ENCODE measurements at places on chromosomes 16 and 17. TPM values are rescaled to one million over a fixed set of nuclear protein-coding genes. Genes with fewer than 3 reads are reported as not detected.

DNA sequence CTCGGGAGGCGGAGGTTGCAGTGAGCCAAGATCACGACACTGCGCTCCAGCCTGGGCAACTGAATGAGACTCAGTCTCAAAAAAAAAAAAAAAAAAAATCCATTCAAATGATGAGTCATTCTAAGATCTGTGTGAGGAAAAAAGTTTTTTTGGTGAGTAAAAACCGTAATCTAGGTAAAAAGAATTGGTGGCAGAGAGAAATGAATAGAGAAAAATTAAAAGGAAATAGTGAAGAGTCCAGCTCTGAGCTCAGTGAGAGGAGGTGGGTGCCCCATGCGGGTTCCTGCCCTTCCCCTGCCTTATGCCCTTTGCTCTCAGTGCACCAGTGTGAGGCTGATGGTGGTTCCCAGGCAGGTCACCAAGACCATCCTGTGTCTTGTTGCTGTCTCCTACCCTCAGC lies 20.9 kb downstream of the GAN start:
- H3K27ac ChIP-seq, result no peak overlapping the region
- no peak overlapping the region for H3K4me3 ChIP-seq
- DNase-seq, result no peak
- H3K36me3 ChIP-seq, result no peaks in the 10 kb centered on the region
- H3K27me3 ChIP-seq, result no peaks in the 10 kb centered on the region

DNA sequence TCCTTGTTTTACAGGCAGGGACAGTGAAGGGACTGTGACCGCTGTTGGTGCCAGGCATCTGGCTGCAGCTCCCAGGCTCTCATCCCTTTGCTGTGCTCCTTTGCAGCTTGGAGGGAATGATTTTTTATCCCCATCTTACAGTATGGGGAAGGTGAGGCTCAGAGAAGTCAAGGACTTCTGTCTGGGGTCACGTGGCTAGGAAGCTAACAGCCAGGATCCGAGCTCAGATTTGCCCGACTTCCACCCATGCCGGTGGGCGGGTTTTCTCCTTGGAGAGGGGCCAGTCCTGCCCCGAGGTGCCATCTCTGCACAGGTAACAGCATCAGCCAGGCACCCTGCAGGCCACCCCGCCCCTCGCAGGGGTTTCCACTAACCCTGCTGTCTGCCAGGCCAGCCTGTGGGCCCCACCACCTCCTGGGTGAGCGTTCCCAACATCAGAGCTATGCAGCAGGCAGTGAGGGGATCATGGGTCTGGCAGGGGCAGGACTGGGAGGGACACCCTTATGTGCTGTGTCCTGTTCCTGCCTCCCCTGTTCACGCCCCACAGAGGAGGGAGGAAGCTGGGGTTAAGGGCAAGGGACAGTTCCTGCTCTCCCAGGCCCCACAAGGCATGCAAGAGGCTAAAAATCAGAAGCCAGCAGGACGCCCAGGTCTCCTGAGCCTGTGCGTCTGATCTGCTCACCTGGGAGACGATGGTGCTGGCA lies 25.4 kb downstream of the JPH3 start:
- peaks cover 24% of the 10 kb centered on the region for H3K27me3 ChIP-seq
- no peak overlapping the region for H3K27ac ChIP-seq
- peaks cover 3% of the 10 kb centered on the region for H3K4me1 ChIP-seq
- no peak for DNase-seq
- H3K4me3 ChIP-seq, result no peak overlapping the region

GRCh38 chr17:29713626-29714025 lies 90.9 kb upstream of the CORO6 start:
- DNase-seq, result no peak
- H3K4me1 ChIP-seq, result peaks cover 80% of the 10 kb centered on the region
- peaks cover 15% of the 10 kb centered on the region for H3K36me3 ChIP-seq
- no peaks in the 10 kb centered on the region for H3K27me3 ChIP-seq

DNA sequence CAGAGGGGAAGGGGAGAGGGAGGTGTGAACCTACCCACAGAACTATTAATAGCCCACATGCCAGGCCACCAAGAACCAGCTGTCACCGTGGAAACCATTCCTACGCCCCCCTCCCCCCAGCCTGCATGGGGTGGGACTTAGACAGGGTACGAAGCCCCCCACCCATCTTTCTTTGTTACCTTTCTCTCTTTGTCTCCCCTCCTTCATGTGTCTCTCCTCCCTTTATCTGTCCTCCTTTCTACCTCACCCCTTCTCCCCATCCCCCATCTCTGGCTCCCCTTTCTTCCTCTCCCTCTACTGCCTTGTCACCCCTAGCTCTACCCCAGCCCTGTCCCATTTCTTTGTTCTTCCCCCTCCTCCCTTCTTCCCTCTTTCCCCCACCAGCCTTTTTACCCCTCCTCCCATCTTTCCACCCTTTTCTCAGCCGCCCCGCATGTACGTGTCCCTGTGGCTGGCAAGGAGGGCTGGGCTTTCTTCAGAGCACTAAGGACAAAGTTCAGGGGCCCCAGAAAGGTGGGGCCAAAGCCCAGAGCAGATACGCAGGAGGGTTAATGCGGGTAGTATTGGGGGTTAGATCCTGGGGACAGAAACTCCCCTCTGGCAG lies 8.0 kb downstream of the THRA start:
- peaks cover 56% of the 10 kb centered on the region for H3K4me1 ChIP-seq
- H3K27me3 ChIP-seq, result no peaks in the 10 kb centered on the region
- DNase-seq, result no peak
- H3K36me3 ChIP-seq, result no peaks in the 10 kb centered on the region
- no peak overlapping the region for H3K4me3 ChIP-seq

DNA sequence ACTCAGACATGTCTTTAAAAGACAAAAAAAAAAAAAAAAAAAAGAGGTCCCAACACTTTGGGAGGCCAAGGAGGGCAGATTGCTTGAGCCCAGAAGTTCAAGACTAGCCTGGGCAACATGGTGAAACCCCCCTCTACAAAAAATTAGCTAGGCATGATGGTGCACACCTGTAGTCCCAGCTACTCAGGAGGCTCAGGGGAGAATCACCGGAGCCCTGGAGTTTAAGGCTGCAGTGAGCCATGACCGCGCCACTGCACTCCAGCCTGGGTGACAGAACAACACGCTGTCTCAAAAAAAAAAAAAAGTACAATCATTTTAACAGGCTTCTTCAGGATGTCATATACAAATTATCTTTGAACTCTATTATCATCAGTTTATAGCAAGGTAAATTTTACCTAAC lies 22.0 kb downstream of the C16orf87 start:
- H3K4me3 ChIP-seq, result no peak overlapping the region
- H3K4me1 ChIP-seq, result peaks cover 17% of the 10 kb centered on the region
- H3K27me3 ChIP-seq, result no peaks in the 10 kb centered on the region
- H3K27ac ChIP-seq, result no peak overlapping the region

GRCh38 chr16:1678500-1679098 lies 520 bp downstream of the JPT2 start:
- peaks cover 14% of the 10 kb centered on the region for H3K4me1 ChIP-seq
- no peaks in the 10 kb centered on the region for H3K27me3 ChIP-seq
- peak overlapping the region; percentile 77 for H3K4me3 ChIP-seq
- H3K36me3 ChIP-seq, result no peaks in the 10 kb centered on the region
- H3K27ac ChIP-seq, result peak overlapping the region; percentile 83

DNA sequence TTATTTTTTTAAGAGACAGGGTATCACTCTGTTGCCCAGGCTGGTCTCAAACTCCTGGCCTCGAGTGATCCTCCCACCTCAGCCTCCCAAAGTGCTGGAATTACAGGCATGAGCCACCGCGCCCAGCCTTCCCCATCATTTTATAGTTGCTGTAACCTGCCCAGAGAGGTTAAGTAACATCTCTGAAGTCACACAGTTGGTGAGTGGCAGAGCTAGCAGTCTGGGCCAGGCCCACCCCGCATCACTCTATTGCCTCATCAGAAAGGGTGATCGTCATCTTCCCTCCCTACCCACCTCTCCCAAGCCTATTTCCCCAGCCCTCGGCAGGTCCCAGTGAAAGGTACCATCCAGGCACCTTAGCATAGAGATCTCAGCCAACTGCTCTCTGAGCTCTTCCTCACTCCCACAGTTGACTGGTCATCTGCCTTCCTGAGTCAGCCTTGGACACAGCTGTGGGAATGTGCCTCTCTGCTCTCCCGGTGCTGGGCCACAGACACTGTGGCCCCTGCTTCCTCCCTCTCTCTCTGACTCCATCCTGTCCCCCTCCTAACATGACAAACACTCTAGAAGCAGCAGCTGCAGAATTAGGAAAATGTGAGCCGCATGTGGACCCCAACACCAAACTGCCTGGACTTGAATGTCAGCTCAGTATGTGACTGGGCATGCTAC lies 57.1 kb downstream of the SCNN1B start:
- no peaks in the 10 kb centered on the region for H3K4me1 ChIP-seq
- H3K4me3 ChIP-seq, result no peak overlapping the region
- DNase-seq, result no peak
- H3K36me3 ChIP-seq, result no peaks in the 10 kb centered on the region
- H3K27me3 ChIP-seq, result peaks cover 4% of the 10 kb centered on the region

GRCh38 chr16:26493751-26494150 lies 573.0 kb upstream of the C16orf82 start:
- no peaks in the 10 kb centered on the region for H3K27me3 ChIP-seq
- H3K27ac ChIP-seq, result no peak overlapping the region
- H3K36me3 ChIP-seq, result no peaks in the 10 kb centered on the region
- DNase-seq, result no peak

DNA sequence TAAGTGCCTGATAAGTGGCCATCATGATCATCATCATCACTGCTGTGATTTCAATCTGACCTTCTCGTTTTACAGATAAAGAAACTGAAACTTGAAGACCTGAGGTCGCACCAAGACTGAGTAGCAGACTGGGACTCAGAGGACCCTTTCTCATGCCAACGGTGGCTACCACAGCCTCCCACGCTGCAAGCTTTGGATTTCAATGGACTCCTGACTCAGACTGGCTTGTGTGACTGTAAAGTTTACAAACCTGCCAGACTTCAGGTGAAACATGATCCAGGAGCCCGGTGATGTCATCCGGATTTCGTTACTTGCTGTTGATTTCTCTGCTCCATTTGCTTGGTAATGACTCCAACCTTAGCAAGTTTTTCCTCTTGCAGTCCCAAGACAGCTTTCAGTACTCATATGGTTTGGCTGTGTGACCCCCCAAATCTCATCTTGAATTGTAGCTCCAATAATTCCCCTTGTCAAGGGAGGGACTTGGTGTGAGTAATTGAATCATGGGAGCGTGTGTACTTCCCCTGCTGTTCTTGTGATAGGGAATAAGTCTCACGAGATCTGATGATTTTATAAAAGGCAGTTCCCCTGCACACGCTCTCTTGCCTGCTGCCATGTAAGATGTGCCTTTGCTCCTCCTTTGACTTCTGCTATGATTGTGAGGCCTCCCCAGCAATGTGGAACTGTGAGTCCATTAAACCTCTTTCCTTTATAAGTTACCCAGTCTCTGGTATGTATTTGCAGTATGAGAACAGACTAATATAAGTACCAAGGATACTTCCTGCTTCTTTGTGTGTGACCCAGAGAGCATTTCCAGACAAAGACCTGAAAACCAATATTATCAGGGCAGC lies 26.7 kb upstream of the IRX6 start:
- H3K27me3 ChIP-seq, result no peaks in the 10 kb centered on the region
- DNase-seq, result no peak
- no peak overlapping the region for H3K4me3 ChIP-seq
- H3K36me3 ChIP-seq, result no peaks in the 10 kb centered on the region

GRCh38 chr17:4607261-4607741 lies 23.0 kb downstream of the SMTNL2 start:
- no peak overlapping the region for H3K4me3 ChIP-seq
- H3K27me3 ChIP-seq, result no peaks in the 10 kb centered on the region
- no peaks in the 10 kb centered on the region for H3K36me3 ChIP-seq
- DNase-seq, result no peak
- H3K4me1 ChIP-seq, result no peaks in the 10 kb centered on the region
- H3K27ac ChIP-seq, result no peak overlapping the region

GRCh38 chr16:69169051-69169450 lies 17.9 kb upstream of the SNTB2 start:
- no peak for DNase-seq
- H3K27me3 ChIP-seq, result no peaks in the 10 kb centered on the region
- peaks cover 9% of the 10 kb centered on the region for H3K4me1 ChIP-seq
- H3K4me3 ChIP-seq, result no peak overlapping the region
- no peak overlapping the region for H3K27ac ChIP-seq

Gene PABPN1L
- total RNA-seq, result 0.84 TPM

Gene AANAT
- 0.94 TPM for total RNA-seq
